ENCODE measurements at places on chromosomes 12 and 14.

- no peak for DNase-seq
Observed at GRCh38 chr12:107129315-107129930, 36.1 kb upstream of the CRY1 start.

DNA sequence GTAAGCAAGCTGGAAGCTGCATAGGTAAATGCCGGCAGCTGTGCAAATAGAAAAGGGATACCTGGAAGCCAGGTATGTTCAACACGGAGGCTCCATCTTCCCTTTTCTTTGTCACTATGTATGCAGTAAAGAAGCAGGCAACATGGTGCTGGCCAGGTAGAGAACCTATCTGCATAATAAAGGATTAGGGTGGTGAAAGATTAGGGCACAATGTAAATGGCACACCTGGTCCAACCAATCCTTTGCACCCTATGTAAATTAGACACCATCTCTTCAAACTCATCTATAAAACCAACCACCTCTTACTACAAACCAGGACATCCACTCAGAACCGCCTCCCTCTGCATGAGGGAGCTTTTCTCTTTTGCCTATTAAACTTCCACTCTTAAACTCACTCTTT, 32.3 kb downstream of the RPS29 start:
- DNase-seq: no peak

GRCh38 chr12:114311974-114312373, 94.0 kb downstream of the TBX5 start:
- no peak for DNase-seq

GRCh38 chr14:55404173-55404854, 7.3 kb downstream of the ATG14 start:
- no peak for DNase-seq

DNA sequence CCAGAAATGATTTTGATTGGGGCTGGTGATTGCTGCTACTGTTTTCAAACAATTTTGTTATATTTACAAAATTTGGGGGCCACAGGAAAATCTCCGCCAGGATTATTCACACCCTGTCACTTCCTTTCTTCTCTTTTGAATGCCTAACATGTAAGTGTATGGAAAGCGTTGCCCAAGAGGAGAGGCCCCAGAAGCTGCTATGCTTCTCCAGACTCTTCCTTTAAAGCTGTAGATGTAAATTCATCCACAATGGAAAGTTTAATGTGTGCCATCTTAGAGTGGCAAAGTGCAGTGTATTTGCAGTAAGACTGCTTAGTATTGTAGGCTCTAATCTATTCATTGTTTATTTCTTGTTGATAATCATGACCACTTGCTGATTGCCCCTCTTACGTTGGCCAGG, 136.7 kb upstream of the LRIG3 start:
- DNase-seq: no peak

- DNase-seq: no peak
Observed at GRCh38 chr14:61696753-61697318, 1.5 kb downstream of the HIF1A start.

DNA sequence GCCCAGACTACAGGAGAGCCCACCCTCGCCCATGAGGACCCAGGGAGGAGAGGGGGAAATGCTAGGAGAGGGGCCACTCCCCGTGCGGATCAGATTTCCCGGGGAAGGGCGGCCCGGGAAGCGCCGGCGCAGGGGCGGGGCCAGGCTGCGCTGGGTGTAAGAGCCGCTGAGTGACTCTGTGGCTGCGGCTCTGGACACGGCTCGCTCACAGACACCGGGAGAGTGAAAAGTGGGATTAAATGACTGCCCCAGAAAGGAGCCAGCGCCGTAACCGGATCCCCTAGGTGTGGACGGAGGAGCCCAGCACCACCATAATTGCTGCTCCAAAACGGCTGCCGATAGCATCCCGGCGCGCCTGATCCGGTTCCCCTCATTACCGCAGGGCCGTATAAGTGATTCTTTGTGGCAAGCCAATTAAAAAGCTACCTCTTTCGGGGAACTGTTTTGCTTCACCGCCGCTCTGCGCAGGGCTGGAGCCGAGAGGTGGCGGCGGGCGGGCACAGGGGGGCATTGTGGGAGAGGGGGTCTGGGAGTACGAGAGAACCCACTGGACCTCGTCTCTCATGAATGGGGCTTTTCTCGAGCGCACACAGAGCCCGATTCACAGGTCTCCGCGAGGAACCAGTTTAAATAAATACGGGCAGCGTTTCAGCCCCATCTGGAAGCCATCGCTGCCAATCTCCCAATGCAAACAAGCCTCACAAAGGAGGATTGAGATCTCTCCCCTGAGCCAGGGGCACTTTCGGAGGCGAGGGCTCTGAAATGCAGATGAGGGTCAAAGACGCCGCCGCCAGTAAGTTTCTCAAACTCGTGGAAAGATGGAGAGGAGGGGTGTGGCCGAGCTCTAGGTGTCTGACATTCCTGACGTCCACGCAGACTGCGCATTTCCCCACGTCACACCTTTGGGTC, 2.5 kb downstream of the COL2A1 start:
- no peak for DNase-seq

- DNase-seq: no peak
Observed at GRCh38 chr14:100372357-100373048, 49.4 kb downstream of the SLC25A47 start.

DNA sequence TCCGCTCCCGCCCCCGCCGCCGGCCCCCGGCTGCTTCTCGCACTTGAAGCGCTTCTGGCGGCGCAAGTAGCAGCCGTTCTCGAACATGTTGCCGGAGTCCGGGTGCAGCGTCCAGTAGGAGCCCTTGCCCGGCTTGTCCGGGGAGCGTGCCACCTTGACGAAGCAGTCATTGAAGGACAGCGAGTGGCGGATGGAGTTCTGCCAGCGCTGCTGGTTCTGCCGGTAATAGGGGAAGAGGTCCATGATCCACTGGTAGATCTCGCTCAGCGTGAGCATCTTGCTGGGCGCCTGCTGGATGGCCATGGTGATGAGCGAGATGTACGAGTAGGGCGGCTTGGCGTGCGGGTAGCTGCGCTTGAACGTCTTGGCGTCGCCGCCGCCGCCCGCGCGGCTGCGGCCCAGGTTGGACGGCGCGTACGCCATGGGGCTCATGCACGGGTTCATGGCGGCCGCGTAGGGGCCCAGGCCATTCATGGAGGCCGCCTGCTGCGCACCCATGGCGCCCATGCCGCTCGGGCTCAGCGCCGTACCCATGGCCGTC, 3.0 kb downstream of the FOXA1 start:
- DNase-seq: no peak

- DNase-seq: no peak
Observed at GRCh38 chr14:23217032-23218020, 20.4 kb upstream of the RNF212B start.

DNA sequence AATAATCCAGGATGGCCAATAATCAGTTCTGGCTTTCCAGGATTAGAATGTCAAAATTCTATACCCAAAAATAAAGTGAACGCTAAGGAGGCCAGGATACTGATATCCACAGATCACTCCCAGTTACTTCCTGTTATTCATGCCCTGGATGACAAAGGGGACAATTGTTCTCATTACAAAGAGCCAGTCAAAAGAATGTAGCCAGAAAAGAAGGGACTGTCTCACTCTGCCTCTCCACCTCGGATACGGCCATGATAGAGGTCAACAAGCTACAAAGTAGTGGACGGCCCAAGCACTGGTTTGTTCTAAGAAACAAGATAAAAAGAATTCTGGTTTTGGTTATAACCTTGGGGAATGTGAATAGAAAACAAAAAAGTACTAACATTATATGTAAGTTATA, 116.1 kb upstream of the ATF7IP start:
- DNase-seq: no peak

DNA sequence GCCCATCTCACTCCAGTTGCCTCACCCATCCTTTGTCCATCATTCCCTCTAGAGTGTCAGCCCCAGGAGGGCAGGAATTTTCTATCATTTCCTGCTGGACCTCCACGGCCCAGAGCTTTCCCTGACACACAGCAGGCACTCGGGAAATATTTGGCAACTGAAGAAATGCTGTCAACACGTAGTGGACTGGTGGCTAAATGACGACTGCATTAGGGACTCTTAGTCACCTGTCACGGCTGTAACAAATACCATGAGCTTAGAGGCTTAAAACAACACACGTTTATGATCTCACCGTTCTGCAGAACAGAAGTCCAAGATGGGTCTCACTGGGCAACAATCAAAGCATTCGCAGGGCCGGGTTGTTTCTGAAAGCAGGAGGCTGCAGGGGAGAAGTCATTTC, 91.3 kb downstream of the PHETA1 start:
- no peak for DNase-seq

DNA sequence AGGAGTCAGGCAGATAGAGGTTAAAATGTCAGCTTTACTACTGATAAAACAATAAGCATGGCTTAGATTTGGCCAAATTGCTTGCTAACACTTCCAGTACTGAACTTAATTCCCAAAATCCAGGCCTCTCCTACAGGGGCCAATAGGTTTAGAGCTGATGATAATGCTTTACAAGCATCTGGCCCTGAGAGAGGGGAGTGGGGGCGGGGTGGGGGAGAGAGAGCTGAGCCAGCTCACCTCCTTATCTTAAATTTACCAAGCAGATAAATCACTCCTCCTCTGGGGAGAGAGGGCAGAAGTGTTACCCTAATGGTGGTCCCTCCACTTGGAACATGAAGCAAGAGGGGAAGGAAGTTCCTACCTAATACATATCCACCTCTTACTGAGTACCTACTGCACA, 182.2 kb upstream of the CRY1 start:
- no peak for DNase-seq

GRCh38 chr12:124496584-124496983, 70.8 kb downstream of the NCOR2 start:
- no peak for DNase-seq

DNA sequence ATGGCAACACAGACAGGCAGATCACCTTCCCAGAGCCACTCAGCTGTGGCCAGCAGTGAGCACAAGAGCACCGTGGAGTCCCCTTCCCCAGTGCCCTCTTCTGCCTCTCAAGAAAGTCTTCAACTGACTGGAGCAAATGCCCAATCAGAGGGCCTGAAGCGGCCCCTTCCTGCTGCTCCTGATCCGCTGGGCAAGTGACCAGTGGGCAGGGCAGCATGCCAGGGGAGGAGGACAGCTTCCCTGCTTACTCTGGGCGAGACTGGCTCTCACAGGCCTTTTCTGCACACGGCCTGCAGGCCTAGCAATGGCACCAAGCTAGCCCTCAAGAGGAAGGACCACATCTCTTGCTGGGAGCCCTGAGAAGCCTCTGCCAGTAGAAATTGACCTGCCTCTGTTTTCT, 890 bp downstream of the KRT71 start:
- no peak for DNase-seq

DNA sequence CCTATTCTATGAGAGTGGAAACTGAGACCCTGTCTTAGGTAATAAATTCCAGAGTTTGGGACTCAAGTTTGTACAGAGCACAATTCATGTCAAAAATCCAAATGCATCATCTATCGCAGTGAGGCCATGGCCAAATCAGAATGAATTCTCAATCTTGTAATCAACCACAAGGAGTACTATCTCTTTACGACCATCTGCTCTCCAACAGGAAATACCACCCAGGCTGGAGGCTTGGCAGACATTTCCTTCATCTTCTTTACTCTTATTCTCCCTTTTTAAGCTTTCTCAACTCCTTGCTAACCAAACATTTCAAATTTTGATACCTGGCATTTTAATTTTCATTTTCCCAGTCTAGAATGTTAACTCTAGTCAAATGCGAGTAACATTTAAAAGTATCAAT, 32.7 kb upstream of the RNU6-7 start:
- no peak for DNase-seq

- no peak for DNase-seq
Observed at GRCh38 chr12:125081427-125081826, 16.2 kb downstream of the AACS start.

- DNase-seq: no peak
Observed at GRCh38 chr14:58738876-58739275, 101.1 kb downstream of the DACT1 start.

GRCh38 chr12:115506822-115507559, 770.5 kb downstream of the MED13L start:
- DNase-seq: no peak

GRCh38 chr14:76267322-76268046, 108.5 kb upstream of the ESRRB start:
- peak; percentile 69 for DNase-seq

GRCh38 chr12:14256121-14256520, 109.4 kb upstream of the ATF7IP start:
- DNase-seq: no peak

- no peak for DNase-seq
Observed at GRCh38 chr14:26655128-26655527, 57.3 kb upstream of the NOVA1 start.

DNA sequence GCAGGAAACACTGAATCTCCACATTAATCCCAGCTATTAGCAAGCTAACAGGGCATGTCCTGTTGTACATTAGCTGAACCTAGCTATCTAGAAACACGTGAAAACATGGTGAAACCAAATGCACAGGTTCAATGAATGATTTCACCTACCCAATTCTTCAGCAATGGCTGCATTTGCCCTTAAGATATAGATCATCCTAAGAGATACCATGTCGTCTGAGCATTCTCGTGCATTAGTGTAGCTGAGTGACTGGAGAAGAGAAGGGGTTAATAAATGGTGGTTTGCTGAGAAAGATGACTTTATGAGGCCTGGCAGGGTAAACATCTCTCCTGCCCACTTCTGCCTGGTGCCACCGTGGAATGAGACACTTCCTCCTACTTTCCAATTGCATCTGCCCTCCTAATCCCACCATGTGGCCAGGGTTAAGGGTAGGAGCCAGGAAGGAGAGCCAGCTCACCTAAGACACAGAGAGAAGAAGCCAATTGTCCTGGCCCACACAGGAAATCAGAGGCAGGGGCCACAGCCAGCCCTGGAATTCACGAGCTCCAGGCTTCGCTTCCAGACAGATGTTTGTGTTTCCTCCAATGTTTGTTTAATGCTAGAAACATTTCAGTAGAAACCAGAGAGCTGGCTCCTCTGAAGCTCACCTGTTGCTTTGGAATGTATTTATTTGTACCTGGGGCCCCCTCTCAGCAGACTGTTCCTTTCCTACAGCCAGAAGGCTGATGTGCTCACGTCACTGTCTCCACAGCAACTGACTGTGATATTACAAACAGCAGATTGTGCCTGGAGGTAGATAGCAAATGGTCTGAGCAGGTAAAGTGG, 126.0 kb upstream of the PARP11 start:
- no peak for DNase-seq

GRCh38 chr12:100437038-100437841, 36.4 kb upstream of the NR1H4 start:
- DNase-seq: no peak

Measured in liver (tissue), 10 donors.